ENCODE measurements at places on chromosomes 11 and 22.
A peak's percentile ranks its signal among the peaks of the same experiment; 100 is the strongest.

GRCh38 chr11:11211186-11211585, 141.9 kb downstream of the CSNK2A3 start:
- DNase-seq = no peak

DNA sequence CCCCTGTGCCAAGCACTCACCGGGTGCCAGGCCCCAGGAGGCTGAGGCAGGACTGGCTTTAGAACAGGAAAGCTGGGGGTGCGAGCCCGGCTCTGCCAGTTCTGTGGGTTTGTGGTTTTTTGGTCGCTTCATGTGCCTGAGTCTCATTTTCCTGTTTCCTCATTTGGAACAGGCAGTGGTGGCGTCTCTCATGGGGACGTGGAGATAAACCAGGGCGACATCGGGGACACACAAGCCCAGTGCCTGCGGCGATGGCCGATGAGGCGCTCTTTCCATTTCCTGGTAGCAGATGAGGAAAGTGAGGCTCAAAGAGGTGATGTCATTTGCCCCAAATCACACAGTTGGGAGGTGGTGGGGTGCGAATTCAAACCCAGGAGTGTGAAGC, 20.8 kb upstream of the CHKA start:
- no peak for DNase-seq

- no peak for DNase-seq
These were observed 23.7 kb upstream of the OR5B12 start for GRCh38 chr11:58465690-58466089.

GRCh38 chr11:107669893-107670601, 41.8 kb downstream of the SLN start:
- DNase-seq = no peak

DNA sequence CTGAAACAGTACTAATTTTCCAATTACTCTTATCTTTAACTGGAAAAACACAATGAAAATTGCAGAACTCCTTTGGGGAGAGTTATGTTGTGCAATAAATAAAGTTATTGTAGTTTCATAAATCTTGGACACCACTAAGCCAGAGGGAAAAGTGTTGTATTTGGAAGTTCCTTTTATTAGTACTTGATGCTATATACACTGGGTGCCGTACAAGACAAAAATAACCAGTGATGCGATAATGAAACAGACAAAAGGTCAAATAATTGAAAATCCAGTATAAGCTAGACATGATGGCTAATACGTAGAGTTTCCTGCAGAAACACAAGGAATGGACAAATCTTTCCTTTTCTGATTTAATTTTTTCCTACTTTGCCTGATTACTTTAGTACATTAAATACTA, 541.1 kb downstream of the ETS1 start:
- no peak for DNase-seq

DNA sequence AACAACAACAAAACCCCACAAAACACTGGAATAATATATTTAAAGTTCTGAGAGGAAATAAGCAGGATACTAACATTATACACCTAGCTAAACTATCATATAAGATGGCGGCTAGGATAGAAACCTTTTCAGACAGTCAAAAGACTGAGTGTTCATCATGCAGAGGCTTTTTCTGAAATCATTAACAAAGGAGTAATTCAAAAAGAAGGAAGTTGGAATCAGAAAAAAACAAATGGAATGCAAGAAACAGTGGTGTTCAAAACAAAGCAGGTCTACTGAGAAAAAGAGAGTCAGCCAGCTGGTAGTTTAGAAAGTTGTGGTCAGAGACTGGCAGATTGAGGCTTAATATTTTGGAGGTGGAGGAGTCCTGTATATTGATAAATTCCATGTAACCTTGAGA, 30.1 kb upstream of the ZBTB44 start:
- no peak for DNase-seq

DNA sequence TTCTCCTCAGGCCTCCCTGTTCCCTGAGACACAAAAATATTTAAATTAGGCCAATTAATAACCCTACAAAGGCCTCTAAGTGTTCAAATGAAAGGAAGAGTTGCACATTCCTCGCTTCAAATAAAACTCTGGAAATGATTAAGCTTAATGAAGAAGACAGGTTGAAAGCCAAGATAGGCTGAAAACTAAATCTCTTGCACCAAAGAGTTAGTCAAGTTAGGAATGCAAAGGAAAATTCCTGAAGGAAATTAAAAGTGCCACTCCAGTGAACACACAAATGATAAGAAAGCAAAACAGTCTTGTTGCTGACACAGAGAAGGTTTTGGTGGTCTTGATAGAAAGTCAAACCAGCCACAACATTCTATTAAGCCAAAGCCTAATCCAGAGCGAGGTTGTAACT, 574.4 kb downstream of the OPCML start:
- no peak for DNase-seq

DNA sequence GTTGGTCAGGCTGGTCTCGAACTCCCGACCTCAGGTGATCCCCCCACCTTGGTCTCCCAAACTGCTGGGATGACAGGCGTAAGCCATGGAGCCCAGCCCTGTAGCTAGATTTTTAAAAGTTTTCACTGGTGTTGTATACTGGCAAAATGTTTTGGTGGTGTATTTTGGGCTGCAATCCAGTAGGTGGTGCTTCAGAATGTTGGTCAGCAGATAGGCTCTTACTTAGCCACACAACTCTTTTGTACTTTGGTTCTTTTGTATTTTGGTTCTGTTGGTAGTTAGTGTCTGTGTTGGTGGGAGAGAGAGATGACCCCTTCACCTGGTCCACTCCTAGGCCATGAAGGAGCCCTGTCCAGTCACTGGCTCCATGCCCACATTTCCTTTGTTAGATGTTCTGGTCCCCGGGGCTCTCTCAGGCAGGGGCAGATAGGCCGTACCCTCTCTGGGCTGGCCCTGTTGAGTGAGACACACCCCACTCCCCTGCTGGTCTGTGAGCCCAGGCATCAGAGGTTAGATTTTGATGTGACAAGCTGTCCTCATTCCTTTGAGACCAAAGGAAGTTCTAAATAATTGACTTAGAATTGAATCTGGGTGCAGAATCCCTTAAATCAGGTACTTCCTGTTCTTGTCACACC, 123.8 kb downstream of the DDX10 start:
- DNase-seq = peak; percentile 58

DNA sequence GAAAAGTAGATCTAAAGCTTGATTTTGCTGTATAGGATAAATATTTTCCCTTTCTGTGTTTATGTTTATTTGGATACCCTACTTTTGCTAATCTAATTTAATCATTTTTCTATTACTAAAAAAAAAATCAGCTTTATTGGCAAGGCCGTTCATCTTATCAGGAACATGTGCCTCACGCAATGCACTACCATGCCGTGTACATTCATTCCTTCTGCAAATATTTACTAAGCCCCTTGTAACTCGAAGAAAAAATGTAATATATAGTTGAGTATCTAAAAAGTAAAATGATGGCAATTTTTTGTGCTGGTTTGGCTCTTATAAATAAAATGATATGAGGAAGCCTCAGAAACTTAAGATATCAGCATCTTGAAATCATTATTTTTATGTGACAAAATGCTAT, 8.9 kb downstream of the UVRAG start:
- DNase-seq = no peak

DNA sequence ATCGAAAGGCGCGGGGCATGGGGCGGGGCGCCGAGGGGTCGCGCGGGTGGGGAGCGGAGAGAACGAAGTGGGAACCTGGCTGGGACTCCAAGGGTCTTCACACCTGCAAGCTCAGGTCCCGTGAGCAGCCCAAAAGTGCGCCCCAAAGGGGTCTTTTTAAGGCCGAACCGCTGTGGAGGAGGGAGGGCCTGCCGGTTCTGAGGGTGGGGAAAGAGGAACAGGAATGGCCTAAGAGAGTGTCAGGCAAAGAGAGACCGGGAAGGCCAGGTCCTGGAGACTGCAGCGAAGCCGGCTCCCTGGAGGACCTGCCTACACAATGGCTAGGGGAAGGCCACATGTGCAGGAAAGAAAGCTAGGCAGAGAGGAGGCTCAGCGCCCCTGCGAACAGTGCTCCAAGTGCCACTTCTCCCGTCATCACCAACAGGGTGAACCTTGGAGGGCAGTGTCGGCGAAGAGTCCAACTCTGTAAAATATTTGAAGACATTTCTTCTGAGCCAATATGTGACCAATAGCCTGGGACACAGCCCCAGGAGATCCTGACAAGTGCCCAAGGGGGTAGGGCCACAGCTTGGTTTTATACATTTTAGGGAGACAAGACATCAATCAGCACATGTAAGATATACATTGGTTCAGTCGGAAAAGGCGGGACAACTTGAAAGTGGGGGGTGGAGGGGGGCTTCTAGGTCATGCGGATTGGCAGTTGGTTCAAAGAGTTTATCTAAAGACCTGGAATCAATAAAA, 710 bp upstream of the DGCR2 start:
- peak; percentile 34 for DNase-seq

DNA sequence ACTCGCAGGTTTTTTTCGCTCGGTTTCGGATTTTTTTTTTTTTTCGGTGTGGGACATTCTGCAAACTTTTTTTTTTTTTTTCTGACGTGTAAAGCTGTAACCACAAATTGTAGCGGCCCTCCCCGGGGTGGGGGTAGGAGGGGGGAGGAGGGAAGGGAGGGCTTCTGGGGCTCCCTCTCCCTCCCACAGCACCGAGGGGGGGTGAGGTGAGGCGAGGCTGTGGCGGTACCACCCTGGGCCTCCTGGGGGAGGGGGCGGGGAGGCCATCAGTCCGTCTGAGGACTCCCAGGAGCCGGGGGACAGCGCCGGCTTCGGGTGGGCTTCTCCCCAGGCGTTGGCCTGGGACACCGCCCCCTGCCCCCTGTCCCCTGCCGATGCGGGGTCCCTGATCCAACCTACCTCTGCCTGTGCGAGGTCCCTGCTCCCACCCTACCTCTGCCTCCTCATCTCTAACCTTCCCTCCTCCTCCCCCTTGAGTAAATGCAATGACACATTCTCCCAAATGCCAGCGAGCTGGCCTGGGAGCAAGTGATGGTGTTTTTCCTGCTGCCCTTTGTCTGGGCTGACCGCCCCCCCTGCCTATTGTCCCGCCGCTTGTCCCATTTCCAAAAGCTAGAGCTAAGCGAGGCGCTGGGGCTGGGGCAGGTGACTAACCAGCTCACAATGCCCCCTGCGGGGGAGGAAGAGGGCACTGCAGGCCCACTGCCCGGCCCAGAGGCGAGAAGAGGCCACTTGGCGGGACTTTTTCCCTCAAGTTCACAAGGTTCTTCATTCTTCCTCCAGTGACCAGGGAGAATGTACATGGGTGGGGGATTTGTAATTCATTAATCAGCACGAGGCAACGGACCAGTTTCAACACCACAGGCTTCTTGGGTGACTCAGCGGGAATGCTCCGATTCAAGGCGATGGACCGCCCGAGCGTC, 511 bp upstream of the CLCF1 start:
- peak; percentile 99 for DNase-seq

DNA sequence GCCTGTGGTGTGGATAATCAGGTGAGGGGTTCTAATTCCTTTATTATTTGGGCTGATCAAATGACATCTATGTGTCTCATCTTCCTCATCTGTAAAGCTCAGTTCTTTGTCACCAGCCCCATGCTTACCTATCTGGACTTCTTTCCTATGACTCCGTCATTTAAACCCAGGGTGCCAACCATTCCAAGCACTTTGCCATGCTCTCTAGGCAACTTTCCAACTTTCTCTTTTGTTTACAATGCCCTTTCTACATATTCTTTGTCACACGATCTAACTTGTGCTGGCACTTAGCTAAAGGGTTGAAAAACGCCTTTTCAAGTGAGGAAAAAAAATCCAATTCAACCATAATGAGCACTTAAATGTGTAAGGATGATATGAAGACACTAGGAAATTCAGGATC, 27.9 kb downstream of the EXPH5 start:
- no peak for DNase-seq

- no peak for DNase-seq
These were observed 4.2 kb downstream of the RAB1B start for GRCh38 chr11:66272596-66272995.

DNA sequence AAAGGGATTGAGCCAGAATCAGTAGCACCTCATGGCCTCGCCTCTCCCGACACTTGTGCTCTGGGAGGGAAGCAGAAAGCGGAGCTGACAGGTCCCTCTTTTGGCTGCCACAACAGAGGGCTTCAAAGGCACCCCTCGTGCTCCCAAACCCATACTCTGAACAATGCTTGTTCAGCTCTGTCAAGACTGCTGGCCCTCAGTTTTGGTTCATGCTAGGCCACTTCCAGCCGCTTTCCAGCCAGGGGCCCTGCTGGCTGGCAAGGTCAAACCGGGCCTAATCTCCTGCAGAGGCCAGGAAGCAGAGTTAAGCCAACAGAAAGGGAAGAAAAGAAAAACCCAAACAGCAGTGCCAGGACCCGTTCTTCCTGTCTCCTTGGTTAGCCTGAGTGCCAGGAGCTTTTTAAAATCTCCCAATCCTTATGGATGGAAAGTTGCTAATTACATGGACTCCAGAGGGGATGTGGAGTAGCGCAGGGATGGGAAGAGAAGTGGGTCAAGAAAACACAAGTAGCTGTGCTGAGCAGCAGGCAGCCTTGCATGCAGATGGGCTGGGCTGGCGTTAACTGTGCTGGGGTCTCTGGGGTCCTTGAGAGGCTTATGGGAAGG, 150.6 kb downstream of the GRIK4 start:
- no peak for DNase-seq

GRCh38 chr11:4385978-4386740, 7.3 kb downstream of the TRIM21 start:
- no peak for DNase-seq

GRCh38 chr11:118161786-118162185, 9.2 kb upstream of the SCN4B start:
- no peak for DNase-seq

DNA sequence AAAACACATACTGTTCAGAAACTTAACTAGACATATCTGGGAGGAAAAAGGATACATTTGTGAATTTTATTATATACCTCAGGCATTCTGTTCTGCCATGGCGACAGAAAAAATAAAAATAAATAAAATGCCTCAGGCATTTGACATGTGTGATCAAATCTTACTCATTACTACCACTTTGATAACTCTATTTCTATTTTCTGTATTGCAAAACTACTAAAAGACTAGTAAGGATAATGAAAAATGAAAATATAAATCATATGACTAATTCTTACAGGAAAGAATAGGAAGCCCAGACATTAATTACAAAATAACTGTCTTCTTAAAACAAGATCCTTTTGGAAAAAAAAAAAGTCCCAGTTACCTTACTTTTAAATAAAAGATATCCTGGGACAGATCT, 5.3 kb downstream of the PICALM start:
- DNase-seq = peak; percentile 63

DNA sequence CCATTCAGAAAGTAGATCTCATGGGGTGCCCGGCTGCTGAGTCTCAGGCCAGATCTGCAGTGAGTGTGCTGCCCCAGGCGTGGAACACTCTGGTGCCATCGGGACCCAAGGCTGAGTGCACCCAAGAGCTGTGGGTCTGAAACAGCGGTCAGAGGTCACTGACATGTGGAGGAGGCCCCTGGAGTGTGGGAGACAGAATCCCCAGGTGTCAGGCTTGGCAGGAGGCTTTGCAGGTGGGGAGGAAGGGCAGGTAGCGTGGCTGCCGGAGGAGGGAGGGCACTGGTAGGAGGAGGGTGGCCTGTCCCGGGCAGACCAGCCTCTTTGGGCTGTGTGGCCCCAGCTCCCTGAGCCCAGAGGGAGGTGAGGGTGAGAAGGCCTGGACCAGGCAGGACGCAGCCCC, 31.7 kb upstream of the KRTAP5-6 start:
- DNase-seq = no peak

- DNase-seq = no peak
These were observed 91.5 kb upstream of the HORMAD2 start for GRCh38 chr22:29988719-29989118.

- no peak for DNase-seq
These were observed 28.6 kb downstream of the ATG16L2 start for GRCh38 chr11:72842653-72843330.

GRCh38 chr22:28139516-28139915, 220.5 kb upstream of the PITPNB start:
- DNase-seq = no peak

- no peak for DNase-seq
These were observed 113.7 kb downstream of the FEZ1 start for GRCh38 chr11:125382314-125382791.

GRCh38 chr11:83566950-83567349, 280.8 kb upstream of the CCDC90B start:
- DNase-seq = peak; percentile 85

All from EH (cell line).